T-helper 17 cell (primary cell): ENCODE measurements at places on chromosomes 7 and 10.

DNA sequence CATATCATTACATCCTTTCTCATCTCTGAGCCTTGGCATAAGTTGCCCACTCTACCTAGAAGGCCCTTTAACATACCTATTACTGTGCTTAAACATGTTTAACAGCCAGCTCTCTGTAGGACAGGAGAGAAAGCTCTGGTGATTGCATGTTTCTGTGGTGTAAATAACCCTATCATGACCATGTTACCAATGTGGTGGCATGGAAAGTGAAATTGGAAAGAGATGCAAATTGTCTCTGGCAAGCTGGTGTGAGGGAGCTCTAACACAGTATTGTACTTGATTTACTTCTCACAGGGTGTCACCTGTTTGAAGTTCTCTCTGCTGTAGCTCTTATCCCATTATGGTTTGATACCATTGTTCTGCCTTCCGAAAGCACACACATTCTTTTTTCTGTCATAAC is 231.8 kb upstream of the DKK1 start:
- DNase-seq = no peak

- DNase-seq = no peak
These were observed 348.8 kb downstream of the CALN1 start for GRCh38 chr7:72063330-72063729.

DNA sequence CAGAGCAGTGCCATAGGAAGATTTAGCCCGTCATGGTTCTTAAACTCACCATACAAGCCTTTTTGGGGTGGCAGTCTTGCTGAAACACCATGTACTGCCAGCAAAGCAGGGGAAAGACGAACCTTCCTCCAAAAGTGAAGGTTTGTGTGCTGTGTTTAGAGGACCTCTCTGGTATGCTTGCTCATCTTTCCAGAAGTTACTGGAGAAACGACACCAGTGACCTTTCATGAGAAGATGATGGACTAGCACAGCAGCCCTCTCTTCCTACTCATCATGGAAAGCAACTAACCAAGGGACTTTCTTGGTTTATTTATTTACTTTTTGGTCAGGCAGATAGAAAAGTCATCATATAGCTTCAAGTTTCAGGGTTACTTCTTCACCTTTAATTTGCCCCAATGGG is 247.4 kb downstream of the PTEN start:
- DNase-seq = no peak

DNA sequence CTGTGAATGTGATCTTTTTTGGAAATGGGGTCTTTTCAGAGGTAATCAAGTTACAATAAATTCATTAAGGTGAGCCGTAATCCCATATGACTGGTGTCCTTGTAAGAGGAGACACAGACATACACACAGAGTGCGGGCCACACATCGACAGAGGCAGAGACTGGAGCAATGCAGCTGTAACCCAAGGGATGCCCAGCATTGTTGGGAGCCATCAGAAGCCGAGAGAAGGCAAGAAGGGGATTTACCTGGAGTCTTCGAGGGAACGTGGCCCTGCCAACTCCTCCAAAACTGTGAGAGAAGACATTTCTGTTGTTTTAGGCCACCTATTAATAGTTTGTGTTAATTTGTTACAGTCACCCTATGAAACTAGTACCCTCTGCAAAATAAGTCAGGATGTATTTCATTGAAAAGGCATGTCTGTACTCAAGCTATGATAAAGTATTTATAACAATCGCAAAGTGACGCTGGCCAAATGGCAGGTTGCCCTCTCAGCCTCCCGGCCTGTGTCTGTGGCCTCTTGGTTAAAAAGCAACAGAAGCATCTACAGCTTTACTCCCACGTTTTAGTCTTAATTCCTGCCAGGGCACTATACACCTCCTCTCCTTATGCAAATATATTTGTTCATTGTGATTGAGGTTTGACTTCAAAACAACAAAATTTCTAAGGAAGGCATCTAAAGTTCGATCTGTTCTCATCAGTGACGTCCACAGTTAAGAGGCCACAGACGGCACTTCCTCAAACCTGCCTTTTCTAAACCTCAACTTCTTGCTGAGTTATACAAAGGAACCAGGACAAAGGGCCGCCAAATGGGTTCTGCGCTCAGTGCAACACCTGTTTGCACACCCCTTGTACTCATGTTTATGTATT is 46.8 kb downstream of the HIPK2 start:
- no peak for DNase-seq

DNA sequence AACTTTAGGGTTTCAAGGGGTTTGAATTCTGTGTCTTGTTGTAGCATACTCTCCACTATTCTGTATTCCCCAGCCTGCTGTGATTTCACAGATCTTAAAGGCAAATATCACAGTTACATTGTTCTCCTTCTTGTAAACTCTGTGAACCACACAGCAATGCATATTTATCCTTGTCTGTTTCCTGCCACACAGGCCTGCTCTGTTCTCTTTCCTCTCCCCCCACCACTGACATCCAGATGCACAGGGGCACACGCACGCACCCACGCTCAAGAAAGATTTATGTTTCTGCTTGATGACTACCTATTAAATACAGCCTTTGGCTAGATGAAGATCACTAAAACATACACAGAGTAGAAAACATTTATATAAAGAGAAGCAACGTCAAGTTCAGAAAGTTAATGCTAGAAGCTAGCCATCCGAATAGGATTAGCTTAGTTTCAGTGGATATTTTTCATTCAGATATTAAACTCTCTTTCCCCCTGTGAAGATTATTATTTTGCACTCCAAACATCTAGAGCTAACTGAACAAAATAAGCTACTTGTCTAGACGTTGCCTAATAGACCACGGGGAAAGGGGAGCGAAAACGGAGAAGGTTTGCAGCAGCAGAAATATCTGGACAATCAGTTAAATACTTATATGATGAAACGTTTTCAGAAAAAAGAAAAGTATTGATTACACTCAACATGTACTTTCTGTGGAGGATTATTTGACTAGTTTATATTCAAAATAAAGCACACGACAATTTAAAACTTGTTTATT is 193.1 kb upstream of the SEMA3C start:
- no peak for DNase-seq

- DNase-seq = no peak
These were observed 96.8 kb upstream of the PHYHIPL start for GRCh38 chr10:59079386-59080226.

- DNase-seq = no peak
These were observed 100.0 kb upstream of the TRIM24 start for GRCh38 chr7:138359870-138360559.

GRCh38 chr10:24518981-24519597 is 204.6 kb downstream of the ARHGAP21 start:
- peak; percentile 5 for DNase-seq

DNA sequence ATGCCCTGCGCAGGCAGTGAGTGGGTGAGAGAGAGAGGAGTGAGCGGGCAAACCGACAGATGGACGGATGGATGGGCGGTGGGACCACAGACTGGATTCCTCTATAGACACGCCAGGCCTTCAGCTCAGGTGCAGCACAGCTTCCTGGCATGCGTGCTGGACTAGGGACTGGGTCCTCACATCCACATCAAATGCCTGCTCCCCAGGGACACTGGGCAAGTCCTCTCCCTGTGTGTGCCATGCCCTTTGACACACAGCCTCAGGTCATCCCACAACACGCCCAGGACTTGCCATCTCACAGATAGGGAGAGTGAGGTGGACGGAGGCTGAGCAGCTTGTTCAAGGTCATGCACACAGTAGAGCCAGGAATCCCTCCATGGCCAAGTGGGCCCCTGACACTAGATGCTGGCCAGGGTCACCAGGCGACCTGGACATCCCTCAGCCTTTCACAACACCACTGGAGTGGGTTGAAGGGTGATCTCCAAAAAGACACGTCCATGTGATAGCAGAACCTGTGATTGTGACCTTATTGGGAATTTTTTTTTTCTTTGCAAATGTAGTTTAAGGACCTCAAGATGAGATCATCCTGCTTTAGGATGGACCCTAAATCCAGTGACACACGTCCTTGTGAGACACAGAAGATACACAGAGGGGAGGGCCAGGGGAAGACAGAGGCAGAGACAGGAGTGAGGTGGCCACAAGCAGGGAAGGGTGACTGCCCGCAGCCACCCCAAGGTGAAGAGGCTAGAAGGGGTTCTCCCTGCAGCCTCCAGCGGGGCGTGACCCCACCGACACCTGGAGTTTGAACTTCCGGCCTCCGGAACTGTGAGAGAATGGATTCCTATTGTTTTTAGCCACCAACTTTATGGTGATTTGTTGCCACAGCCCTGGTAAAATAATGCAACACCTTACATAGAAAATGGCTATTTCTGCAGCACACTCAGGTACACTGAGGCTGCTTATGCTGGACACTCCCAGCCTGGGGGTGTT is 155.0 kb upstream of the CHST15 start:
- no peak for DNase-seq

DNA sequence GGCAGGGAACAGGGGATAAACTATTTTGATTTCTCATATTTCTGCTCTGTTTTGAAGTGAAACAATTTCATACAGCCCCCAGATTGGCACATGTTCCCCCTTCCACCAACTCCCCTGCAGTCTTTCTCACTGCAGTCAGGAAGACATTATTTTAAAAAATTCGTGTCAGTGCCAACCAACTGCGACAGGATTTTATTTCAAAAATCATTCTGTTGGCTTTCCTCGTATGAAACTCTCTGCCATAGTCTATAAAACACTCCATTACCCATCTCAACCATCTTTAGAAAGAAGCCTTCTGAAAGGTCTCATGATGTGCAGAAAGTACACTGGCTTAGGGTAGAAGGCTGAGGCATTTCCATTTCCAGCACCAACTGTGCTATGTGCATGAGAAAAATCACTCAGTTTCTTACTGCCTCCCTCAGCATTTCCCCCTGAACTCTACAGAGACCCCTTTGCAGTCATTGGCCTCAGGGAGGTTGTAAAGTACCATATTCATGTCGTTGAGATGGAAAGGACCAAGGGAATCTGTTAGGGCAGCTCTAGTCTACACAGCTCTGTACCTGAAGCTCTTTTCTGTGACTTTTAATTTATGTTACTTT is 46.9 kb downstream of the STEAP1B start:
- DNase-seq = no peak

GRCh38 chr10:3119796-3120459 is 52.6 kb downstream of the PFKP start:
- no peak for DNase-seq

DNA sequence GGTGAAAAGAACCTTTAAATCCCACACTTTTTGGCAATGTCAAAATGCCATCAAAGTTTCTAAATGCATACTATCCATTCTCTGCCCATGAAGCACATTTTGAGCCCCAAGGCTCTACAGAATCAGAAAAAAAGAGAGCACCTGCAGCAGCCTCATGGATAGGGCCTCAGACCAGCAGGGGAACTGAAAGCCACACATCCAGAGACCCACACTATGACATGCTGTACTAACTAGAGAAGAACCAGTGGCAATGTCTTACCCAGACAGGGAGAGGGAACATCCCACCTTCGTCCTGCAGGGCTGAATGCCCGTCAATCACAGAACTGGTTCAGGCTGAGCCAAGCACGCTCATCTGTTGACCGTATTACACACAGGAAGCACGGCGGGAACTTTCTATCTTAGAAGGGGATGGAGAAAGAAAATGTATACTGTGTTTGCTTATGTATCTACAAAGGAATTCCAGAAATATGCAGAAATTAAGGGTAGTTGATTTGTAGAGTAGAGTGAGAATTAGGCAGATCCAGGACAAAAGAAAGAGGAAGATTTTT is 237.2 kb downstream of the GLI3 start:
- no peak for DNase-seq

DNA sequence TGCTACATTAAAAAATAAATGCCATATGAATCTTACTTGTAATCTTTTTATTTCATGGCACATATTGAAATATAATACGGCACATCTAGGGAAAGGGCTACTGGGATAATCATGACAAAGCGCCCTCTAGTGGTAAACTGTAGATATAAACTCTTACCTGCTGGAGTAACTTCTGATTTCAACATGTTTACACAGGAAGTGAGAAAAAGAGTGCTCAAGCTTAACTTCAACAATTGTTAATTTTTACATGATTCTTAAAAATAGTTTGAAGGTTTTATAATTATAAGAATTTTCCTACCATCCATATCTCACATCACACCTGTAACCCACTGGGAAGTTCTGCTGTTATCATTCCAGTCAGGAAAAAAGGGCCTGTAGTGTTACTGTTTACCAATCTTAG is 2.0 kb upstream of the HEPACAM2 start:
- no peak for DNase-seq

DNA sequence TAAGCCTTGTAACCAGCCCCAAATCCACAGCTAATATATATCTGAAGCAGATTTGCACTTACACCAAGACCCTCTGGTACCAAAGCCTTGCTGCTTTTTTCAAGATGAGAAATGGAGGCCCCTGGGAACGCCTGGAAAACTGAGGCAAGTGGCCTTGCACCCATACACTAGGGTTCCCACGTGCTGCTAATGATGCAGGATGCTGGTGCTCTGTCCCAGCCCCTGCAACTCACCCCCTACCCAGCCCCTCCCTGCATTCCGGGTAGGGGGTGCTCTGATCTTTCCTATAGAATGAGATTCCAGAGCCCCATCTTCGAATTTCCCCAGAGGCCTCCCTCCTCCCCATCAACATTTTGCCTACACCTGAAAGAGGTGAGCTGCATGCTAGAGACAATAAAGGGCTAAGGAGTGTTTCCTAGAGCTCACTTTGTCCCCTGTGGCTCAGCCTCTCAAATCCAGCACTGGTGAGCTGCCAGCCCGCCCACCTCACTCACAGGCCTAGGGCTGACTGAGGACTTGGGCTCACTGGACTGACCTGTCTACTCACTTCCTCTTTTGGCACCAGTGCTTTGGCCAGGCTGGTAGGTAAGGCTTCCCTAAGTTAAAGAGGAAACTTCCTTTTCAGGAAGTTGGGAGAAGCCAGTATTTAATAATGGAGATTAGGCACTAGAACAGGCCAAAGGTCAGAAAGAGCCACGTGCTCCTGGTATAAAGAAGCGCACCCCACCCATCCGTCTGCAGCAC is 9.8 kb downstream of the RBP4 start:
- no peak for DNase-seq

GRCh38 chr10:124092250-124092859 is 1.0 kb downstream of the CHST15 start:
- peak; percentile 18 for DNase-seq

DNA sequence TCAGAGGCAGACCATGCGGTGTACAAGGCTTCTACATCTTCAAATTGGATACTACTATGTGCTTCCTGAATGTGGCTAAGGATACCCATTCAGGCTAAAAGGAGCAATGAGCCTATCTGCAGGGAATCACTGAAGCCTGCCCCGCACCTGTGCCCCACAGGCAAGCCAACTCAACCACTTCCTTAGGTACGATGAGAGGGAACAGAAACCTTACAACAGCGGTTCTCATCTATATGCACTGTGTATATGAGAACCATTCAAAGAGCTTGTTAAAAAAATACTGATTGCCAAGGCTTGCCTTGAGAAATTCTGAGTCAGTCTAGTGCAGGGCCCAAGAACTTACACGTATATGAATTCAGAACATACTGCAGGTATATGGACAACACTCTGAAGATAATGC is 679.6 kb downstream of the PARD3 start:
- DNase-seq = no peak

DNA sequence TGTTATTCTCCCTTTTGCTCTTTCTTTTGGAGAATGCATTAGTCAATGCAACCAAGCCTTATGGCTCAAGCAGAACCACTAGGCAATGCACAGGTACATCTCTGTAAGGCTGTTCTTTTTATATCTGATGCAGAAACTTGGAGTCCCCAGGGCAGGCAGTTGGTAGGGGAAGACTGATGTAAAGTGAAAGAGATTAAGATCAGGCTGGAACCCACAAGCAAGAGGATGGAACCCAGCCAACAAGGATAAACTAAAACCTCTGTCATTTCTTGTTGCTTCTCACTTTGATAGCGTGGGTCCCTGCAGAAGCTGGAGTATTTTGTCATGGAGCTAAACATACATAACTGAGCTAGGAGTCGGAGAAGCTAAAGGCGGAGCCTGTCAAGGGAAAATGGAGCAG is 142.9 kb downstream of the GPAM start:
- no peak for DNase-seq

- DNase-seq = no peak
These were observed 4.1 kb downstream of the ACBD7 start for GRCh38 chr10:15084502-15084922.
